COLO829 (cell line): ENCODE measurements at places on chromosomes 13 and 19.

DNA sequence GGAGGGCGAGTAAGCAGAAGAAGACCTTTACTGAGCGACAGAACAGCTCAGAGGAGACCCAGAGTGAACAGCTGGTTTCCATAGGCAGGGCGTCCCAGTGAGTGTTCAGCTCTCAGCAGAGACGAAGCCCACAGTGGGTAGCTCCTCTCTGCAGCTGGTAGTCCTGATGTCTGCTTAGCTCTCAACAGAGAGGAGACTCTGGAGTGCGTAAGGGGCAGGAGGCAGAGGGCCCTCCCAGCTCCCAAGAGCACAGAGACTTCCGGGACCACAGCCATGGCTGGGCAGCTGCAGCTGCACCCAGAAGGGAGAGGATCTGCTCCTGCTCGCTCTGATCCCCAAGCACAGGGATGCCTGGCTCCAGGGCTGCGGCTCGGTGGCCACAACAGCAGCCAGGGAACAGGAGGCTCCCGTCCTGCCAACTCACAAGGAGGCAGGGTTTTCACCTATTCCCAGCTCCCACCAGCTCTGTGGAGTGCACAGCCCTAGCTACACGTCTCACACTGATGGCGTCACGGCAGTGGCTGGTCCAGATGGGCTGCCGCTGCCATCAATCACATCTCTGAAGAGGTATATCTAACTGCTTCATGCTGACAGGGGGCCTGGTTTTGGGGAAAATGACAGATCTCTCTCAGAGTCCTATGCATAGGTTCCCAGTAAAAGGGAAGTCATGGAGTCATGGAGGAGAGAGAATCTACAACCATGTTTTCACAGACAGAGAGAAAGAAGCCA, 2660.1 kb upstream of the PCDH20 start:
- no peak for DNase-seq

DNA sequence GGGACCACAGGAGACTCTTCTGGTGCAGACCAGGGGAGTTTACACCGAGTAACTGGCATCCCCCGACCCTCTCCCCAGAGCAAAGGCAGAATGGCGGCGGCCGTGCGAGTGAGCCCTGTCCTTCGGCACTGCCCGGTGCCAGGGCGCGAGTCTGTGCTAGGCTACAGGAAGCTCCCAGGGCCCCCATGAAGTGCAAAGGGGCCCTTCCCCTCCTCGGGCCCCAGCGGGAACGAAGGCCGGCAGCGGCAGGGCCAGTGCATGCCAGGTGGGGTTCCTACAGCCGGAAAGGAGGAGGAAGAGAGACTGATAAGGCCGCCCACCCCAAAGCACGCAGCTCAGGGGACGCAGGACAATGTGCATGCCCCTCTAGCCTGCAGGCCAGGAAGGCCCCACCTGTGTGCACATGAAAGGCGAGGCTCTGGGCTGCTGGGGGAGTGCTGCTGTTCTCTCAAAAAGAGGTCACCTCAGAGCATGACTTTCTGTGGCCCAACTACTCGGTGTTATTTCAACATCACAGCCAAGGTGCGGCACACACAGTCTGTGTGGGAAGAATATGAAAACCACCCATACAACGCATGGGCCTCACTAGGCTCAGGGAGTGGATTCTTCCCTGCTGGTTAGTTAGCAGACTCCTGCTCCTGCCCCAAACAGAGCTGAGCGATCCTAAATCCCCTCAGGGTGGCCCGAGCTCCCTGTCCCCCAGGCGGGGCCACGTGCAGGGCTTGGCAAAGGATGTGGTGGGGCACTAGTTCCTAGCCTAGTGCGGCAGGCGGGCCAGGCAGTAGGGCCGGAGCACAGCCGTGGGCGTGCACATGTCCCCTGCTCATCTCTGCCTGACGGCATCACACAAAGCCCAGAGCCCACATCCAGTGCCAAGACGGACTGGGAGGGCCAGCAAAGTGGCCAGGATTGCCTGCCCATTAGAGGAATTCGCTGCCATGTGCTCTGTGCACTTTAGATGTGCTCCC, 28.4 kb upstream of the TIMM44 start:
- DNase-seq: no peak

GRCh38 chr19:38073841-38074685, 150.0 kb downstream of the DPF1 start:
- DNase-seq: no peak

DNA sequence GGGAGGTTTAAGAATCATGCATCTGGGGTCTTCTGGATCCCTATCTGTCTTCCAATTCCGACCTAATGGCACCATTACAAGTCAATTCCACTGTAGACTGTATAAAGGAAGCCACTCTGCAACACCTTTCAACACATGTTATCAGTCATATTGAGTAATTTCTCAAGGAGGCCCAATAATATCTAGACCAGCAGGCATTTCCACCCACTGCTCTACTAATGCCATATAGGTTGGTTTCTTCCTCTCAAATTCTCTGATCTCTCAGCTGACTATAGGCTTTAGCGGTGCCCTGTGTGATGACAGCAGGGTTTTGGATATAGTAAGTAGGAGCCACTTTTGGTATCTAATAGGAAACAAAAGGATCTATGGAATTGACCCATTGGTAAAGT, 12.4 kb upstream of the ITM2B start:
- DNase-seq: no peak

GRCh38 chr13:31072041-31072440, 89.7 kb downstream of the HSPH1 start:
- no peak for DNase-seq

DNA sequence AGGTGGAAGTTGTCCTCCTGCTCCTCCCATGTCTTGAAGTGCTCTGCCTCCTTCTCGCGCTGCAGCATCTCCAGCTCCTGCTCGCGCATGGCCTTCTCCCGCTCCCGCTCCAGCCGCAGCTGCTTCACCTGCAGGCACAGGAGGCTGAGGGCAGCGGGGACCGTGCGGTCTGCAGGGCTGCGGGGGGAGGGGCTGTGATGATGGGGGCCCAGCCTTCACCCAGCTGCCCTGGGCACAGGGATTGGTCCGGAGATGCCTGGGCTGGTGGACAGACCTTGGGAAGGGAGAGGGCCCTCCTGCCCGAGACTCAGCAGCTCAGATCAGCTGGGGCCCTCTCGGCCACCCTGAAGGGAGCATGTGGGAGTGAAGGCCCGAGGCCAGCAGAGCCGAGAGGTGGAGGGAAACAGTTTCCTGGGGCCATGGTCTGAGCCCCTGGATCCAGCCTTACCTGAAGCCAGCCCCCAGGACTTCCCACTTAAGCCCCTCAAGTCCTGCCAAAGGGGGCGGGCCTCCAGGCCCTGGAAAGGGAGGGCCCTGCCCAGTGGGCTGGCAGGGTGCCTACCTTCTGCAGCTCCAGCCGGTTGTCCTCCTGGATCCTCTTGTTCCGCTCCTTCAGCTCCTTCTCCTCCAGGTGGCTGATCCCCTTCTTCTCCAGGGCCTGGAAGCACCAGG, 6.3 kb downstream of the CACTIN start:
- DNase-seq: no peak

- no peak for DNase-seq
Measured at GRCh38 chr19:41415154-41415571, 12.0 kb downstream of the B3GNT8 start.

DNA sequence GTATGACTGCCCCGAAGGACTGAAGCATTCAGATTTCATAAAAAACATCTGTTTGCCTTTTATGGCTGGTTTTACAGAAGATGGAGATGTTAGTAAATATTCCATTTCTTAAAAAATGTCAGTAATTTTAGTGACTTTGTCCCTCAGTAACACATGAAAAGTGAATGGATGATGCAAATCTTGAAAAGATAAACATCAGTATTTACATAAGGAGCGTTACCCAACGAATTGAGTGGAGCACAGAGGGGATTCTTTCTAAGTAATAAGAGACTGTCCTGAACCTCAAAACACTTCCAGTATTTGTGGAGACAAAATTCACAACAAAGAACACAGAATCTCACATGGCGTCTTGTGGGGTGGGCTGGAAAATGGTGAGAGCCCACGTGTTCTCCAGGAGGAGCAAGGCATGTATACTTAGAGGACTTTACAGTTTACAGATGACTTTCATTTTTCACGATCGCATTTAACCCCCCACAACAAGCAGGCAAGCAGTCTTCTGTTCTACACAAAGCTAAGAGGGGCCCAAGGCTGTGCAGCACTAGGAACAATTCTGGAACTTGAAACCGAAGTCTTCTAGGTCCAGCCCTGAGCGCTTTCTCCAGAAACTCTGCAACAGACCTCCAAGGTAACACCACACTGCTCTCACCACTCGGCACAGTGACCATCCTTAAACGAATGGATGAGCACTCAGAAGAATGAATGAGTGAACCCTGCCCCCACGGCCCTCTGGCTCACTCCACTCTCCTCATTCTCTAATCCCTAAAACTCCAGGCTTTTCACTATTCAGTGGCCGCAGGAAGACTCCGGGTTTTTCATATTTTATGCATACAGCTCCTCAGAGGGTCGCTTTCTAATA, 709.8 kb downstream of the UQCRFS1 start:
- DNase-seq: no peak

GRCh38 chr13:36882829-36883390, 37.1 kb downstream of the SMAD9 start:
- DNase-seq: no peak

- DNase-seq: no peak
Measured at GRCh38 chr19:44850641-44851109, 4.6 kb downstream of the NECTIN2 start.

DNA sequence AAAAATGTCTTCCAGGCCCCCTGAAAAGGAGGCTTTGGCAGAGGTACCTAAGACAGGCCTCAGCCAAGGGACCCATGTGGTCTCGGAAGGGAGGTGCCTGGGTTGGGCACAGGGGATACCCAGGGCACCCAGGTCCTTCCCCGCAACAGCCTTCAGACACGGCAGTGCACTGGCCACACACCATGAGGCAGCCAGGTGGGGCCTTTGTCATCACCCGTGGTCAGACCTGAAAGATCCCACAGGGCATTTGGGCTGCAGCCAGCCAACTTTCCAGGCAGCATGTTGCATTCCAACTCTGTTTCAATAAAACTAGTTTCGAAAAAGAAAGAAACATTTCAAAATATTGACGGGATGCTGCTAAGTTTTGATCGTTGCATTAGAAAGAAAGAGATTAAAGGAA, 4.7 kb upstream of the TUBGCP3 start:
- no peak for DNase-seq

DNA sequence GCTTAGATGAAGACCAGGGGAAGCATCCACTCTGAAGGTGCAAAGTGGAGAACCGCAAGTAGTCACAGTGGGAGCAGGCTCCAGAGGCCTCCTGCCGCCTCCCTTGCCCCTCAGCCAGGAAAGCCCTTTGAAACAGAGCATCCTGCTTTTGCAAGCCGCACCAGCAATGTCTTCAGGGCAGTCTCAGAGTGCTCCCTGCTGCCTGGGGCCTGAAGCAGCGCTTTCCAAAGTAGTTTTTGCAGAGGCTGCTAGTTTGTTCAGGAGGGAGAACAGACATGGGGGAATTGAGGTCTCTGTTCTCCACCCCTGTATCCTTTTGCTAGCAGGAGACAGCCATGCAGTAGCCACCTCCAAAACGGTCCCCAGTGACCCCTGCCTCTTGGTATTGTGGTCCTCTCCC, 15.8 kb upstream of the POP4 start:
- DNase-seq: no peak

- no peak for DNase-seq
Measured at GRCh38 chr13:79128158-79128557, 277.9 kb downstream of the RBM26 start.

GRCh38 chr19:3268763-3269162, 44.3 kb downstream of the CELF5 start:
- no peak for DNase-seq

- DNase-seq: no peak
Measured at GRCh38 chr19:44725684-44726083, 22.8 kb upstream of the BCL3 start.

GRCh38 chr19:17944301-17944700, 11.5 kb downstream of the CCDC124 start:
- no peak for DNase-seq

DNA sequence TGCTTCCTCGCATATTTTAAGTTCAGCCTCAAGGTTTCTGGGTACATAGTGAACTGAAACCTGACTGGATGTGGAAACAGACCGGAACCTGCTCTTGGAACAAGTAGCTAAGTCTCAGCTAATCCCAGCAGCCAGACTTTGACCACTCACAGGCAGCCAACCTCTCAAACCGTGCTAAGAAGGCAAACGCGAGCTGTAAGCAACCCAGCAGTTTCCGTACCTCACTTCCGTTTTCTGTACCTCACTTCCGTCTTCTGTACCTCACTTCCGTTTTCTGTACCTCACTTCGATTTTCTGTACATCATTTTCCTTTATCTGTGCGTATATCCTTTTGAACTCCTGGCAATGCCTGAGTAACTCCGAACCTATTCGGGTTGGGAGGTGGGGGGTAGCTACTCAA, 96.8 kb downstream of the SUCLA2 start:
- no peak for DNase-seq

- DNase-seq: no peak
Measured at GRCh38 chr13:107367258-107367657, 799.3 kb upstream of the ARGLU1 start.

DNA sequence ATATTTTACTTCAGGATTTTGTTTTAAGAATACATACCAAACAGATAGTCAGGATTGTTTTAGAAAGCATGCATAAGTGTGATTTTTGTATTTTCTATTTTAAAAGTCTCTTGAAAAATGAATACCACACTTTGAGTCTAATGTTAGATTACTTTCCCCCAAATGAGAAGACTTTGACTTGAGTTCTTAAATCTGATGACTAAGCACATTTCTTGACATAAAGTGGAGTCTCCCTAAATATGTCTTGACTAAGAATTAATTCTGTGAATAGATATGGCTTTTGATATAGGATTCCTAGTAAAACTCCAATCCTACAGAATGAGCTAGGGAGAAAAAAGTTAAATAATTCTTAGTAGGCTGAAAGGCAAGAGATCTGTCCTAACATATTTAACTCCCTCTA, 624.2 kb upstream of the SPRY2 start:
- DNase-seq: no peak

GRCh38 chr13:25876247-25876646, 175.6 kb downstream of the SHISA2 start:
- DNase-seq: no peak

DNA sequence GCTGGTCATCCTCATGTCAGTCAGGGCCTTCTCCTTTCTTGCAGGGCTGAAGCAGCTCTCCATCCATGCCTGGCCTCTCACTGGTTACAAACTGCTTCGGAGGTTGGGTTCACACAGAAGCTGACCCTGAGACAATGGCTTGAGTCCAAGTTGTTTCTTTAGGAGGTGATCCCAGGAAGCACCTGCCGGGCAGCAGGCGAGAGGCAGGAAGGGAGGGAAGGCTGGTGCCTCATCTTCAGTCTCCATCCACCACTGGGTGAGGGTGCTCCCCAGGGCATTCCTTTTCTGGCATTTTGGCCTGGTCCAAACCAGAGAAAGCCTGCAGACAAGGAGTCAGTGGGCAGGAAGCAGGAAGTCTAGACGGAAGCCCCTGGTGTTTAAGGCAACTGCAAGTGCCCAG, 17.6 kb upstream of the SPATA13 start:
- no peak for DNase-seq

- no peak for DNase-seq
Measured at GRCh38 chr19:55199620-55200204, 9.6 kb downstream of the PTPRH start.
